SIG-M5 (cell line): ENCODE measurements at places on chromosomes 7 and 10.

GRCh38 chr7:115229401-115230105, 307.7 kb downstream of the MDFIC start:
- no peak for DNase-seq

GRCh38 chr10:99370993-99371392, 41.8 kb downstream of the CNNM1 start:
- no peak for DNase-seq

DNA sequence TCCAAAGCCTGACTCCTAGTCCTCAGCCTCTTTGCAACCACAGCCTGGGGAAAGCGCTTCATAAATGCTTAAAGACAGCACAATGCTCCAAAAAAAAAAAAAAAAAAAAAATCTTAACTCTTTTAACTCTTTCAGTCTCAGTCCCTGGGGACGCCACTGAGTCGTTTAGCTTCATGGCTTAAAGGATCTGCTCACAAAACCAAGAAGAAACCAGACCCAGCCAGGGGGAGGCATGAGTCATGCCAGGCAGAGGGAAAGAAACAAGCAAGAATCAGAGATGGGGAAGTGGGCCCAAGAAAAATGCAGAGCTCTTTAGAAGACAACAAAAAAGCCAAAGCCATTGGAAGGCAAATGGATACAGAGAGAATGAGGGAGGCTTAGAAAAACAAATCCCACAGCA, 32.5 kb upstream of the DOCK1 start:
- DNase-seq, result no peak

DNA sequence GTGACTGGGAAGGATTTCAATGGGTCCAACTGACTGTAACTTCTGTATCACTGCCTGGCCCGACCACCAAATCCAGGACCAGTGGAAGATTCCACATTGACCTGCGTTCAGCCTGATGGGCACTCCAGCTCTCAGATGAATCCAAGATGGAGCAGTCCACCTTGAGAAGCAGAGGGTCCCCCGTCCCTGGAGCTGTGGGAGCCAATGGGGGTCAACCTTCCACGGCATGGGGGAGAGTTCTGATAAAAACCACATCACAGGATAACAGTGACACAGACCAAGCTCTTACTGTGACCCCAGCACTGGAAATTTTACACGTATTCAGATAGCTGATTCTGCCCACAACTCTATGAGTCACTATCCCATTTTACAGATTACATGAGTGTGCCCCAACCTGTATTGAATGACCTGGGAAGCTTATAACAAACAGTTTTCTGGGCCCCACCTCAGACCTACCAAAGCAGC, 11.2 kb downstream of the ZCCHC24 start:
- no peak for DNase-seq
